ENCODE measurements at places on chromosomes 7 and 10. TPM values are rescaled to one million over a fixed set of nuclear protein-coding genes. Genes with fewer than 3 reads are reported as not detected.
A peak's percentile ranks its signal among the peaks of the same experiment; 100 is the strongest.

- DNase-seq: no peak
Measured at GRCh38 chr10:97195706-97196222, 10.0 kb upstream of the SLIT1 start.

DNA sequence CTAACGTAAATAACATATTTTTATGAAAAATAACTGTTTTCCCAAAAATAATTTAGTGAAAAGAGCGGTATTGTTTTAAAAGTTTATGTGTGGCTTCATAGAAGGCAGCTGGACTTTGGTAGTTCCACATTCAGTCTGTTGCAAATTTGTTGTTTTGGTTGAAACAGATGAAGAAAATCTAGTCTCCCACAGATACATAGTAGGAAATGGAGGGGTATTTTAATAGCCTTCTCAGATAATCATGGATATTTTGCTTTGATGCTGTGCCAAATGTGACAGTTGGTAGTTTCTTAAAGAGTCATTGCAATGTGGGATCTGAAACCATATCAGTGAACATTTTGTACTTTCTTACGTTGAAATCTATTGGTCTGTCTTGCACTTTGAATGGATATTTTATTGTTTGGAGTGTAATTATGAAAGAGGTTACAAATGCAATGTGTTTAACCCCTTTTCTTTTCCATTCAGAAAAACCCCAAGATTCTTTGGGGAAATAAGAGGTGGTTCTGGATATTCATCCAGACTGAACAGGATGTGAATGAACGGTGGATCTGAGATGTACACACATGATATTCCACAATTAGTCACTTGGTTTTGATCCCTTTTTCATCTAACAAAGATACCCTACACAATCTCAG is 10.4 kb downstream of the ZNF365 start:
- DNase-seq: no peak

- DNase-seq: no peak
Measured at GRCh38 chr10:15369256-15370211, 1.6 kb downstream of the FAM171A1 start.

GRCh38 chr7:91239171-91239604 is 25.0 kb upstream of the FZD1 start:
- no peak for DNase-seq

DNA sequence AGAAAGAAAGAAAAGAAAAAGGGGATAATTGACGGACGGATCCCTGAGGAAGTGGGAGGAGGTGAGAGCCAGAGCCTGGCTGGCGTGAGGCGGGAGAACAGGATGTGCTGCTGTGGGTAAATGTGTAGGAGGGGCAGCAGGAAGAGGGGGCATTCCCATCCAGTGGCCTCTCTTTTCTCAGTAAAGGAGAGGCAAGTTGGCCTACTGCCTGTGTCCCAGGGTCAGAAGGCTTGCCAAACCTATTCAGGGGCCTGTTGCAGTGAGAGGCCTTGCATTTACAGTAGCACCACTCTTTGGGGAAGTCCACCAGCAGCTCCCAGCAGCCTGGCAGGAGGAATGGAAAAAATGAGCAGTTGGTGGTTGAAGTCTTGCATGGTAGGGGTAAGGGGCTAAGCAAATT is 26.6 kb upstream of the ASCC1 start:
- peak; percentile 76 for DNase-seq

DNA sequence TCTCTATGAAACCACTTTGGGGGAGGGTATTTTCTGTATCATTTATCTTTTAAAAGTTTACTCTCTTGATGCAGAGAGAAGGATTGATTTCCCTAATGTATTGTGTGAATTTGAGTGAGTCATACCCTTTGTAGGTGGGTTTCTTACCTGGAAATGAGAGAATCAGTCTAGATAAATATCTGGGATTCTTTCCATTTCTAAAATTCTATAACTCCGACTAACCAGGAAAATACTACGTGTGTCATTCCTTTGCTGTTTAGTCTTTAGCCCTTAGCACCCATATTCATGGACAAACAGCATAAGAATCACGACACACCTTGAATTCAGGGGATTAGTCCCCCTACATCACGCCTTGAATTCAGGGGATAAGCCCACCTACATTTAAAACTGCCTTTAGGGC is 139.1 kb downstream of the GATA3 start:
- no peak for DNase-seq

GRCh38 chr10:110758898-110759297 is 112.8 kb upstream of the PDCD4 start:
- no peak for DNase-seq

DNA sequence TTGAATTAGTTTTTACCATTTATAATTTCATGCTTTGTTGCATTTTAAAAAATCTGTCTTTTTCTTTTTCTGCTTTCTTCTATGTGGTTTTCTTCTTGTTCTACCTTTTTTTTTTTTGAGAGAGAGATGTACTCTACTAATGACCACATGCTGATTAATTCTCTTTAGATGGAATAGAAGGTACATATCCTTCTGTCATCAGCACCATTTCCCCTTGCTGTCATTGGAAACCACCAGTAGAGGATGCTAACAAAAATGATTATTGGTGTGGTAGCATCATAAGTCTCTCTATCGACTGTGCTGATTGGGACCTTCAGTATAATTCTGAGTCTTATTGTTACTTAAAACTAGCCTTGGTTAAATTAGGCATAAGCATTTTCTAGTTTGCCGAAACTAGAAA is 3.6 kb downstream of the ZEB1 start:
- no peak for DNase-seq

- no peak for DNase-seq
Measured at GRCh38 chr10:71740069-71740653, 20.6 kb upstream of the C10orf105 start.

- DNase-seq: no peak
Measured at GRCh38 chr7:65302883-65303282, 70.8 kb upstream of the ZNF92 start.

GRCh38 chr7:133023370-133024071 is 58.4 kb downstream of the CHCHD3 start:
- DNase-seq: no peak

DNA sequence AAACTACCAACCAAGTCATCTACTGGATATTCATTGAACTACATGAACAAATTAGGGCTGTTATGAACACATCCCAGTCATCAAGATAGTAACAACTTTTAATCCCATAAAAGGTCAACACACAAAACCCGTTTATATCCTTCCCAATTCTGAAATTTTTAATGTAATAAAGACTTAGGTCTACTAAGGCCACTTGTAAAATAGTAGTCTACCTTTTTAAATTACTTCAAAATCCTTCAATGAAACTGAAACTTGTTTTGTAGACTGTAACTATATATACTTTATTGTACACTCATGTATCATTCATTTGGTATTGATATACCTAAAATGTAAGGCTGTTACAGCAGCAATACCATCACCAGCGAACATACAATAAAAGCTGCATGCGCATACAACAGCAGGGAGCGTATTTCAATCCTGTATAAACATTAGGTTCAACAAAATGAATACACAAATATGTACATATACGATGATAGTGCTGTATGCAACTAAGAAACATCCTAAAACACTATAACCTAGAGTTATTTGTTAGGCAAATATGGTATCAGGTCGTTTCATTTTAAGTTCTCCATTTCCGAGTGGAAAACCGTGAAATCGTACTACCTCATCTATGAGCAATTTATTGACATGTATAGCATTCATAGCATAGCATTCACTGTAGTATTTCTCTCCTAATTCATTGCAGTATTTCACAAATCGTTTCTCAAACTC is 973 bp downstream of the ATAD1 start:
- DNase-seq: no peak

- DNase-seq: no peak
Measured at GRCh38 chr7:101824440-101824839, 7.0 kb downstream of the CUX1 start.

DNA sequence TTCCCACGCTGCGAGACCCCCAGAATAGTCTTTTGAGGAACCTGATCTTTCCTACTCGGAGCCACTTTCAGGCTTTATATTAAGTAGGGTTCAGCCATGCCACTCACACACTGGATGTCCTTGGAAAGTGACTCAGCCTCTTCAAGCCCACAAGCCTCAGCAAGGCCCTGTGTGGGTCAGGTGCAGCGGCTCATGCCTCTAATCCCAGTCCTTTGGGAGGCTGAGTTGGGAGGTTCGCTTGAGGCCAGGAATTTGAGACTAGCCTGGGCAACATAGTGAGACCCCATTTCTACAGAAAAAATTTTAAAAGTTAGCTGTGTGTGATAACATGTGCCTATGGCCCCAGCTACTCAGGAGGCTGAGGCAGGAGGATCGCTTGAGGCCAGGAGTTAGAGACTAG is 119.7 kb upstream of the TNRC18 start:
- no peak for DNase-seq

DNA sequence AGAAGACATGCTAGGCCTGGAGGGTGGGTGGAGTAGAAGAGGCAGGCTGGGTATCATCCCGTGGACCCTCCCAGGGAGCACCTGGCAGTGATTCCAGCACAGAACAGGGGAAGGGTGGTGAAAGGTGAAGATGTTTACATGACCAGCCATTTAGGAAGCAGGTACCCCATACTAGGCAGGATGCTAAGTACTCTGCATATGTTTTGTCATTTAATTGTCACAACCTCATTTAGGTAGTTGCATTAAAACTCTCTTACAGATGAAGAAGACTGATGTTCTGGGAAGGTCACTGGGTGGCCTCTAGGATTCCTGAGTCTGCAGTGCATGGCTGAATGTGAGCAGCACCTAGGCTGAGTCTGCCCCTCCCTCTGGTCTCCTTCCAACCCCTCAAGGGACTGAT is 15.2 kb downstream of the ITPRIP start:
- no peak for DNase-seq

DNA sequence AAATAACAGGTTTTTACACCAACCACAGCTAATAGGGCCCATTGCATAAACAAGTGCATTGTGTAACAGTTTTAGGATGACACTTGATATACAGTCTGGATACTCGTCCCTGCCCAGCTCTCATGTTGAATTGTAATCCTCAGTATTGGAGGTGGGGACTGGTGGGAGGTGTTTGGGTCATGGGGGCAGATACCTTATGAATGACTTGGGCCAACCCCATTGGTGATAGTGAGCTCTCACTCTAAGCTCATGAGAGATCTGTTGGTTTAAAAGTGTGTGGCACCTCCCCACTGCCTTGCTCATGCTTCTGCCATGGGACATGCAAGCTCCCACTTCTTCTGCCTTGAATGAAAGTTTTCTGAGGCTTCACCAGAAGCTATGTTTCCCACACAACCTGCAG is 136.7 kb downstream of the PDE1C start:
- no peak for DNase-seq

DNA sequence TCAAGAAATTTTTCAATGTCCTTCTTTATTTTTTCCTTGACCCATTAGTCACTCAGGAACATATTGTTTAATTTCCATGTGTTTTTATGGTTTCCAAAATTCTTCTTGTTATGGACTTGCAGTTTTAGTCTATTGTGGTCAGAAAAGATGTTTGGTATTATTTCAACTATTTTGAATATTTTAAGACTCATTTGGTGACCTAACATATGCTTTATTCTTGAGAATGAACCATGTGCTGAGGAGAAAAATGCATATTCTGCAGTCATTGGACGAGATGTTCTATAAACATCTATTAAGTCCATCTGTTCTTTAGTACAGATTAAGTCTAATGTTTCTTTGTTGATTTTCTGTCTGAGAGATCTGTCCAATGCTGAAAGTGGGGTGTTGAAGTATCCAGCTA is 42.3 kb upstream of the MDFIC start:
- no peak for DNase-seq

- peak; percentile 96 for DNase-seq
Measured at GRCh38 chr10:30433730-30434272, at the start of gene MAP3K8. TSS of gene MAP3K8 (plus strand) at chr10:30434184. CDS start at chr10:30438939, 4,755 bp downstream.

DNA sequence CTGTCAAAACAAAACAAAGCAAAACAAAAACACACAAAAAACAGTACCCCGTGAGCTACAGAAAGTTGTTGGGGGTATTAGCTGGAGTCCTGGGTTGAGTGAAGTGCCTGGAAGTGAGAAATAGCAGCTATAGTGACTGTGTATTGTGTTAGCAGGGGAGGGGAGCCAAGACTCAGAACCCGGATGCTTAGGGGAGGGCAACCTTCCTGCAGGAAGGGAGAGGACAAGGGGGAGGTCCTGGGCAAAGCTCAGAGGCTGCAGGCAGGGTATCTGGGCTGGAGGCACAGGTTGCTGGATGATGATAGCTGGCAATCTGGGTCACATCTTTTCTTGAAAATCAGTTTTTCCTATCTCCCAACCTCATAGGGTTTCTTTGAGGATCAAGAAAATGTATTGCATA is 75.8 kb upstream of the PARD3 start:
- no peak for DNase-seq

DNA sequence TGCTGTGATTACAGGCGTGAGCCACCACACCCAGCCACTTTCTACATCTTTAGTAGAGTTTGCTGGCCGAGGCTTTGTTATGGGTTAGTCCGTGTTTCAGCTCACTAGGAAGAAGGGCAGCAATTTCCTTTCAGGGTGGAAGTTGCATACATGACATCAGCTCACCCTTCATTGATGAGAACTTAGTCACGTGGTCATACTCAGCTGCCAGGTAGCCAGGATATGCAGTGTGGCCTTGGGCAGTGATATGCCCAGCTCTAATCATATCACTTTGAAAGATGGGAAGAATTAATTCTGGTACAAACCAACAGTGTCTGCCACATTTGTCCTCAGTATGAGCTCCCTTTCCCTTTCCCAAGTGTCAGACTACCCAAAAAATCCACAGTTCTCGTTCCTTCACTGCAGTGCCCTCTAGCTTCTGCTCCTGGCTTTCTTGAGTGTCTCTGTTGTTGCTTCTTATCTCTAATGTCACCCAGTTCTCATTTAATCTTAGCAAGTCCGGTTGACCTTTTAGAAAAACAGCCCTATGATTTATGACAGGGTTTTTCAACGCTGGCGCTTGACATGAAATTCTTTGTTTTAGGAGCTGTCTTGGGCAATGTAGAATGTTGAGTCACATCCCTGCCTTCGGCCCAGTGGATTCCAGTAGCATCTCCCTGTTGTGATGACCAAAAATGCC is 108.7 kb upstream of the ITGB1 start:
- no peak for DNase-seq

GRCh38 chr10:85826377-85826776 is 540.2 kb downstream of the GRID1 start:
- DNase-seq: no peak

DNA sequence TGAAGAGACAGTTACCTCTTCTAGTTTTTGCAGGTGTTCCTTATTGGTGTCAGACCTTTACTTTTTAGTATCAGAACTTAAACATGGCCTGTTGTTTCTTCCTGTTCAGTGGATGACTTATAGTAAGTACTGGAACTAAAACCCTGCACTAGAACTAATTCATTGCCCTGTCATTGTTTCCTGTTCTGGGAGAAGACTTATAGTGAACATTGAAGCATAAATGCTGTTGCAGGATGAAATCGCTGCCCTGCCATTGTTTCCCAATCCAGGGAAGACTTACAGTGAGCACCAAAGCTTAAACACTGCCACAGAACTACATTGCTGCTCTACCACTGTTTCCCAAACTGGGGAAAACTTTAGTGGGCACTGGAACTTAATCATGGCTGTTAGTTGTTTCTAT is 13.1 kb downstream of the IPMK start:
- DNase-seq: no peak

GRCh38 chr7:133742709-133743538 is 384.2 kb upstream of the LRGUK start:
- no peak for DNase-seq

GRCh38 chr10:114073395-114074186 is 29.9 kb downstream of the ADRB1 start:
- no peak for DNase-seq

CDHR3 gene
- total RNA-seq: 3.6 TPM

C7orf57 gene
- not detected for total RNA-seq

PDGFA gene
- total RNA-seq: 37.2 TPM

TFPI2 gene
- total RNA-seq: 2.4 TPM

PRR15 gene
- 0.32 TPM for total RNA-seq

TMEM270 gene
- not detected for total RNA-seq

SFTPD gene
- 0.43 TPM for total RNA-seq

SPDYE5 gene
- total RNA-seq: not detected

SLC25A28 gene
- total RNA-seq: 38.2 TPM

FEZF1 gene
- not detected for total RNA-seq

All from Right ventricle myocardium inferior (tissue), 1 donor.